Activated CD8-positive, alpha-beta T cell treated with anti-CD3 and anti-CD28 coated beads for 36 hours (primary cell): ENCODE measurements at places on chromosomes 12 and 14.

- no peak overlapping the region for H3K27ac ChIP-seq
- H3K4me3 ChIP-seq, result no peak overlapping the region
- peaks cover 4% of the 10 kb centered on the region for H3K27me3 ChIP-seq
- no peaks in the 10 kb centered on the region for H3K36me3 ChIP-seq
- no peak for DNase-seq
Measured at GRCh38 chr12:80188576-80188975, 89.2 kb downstream of the OTOGL start.

DNA sequence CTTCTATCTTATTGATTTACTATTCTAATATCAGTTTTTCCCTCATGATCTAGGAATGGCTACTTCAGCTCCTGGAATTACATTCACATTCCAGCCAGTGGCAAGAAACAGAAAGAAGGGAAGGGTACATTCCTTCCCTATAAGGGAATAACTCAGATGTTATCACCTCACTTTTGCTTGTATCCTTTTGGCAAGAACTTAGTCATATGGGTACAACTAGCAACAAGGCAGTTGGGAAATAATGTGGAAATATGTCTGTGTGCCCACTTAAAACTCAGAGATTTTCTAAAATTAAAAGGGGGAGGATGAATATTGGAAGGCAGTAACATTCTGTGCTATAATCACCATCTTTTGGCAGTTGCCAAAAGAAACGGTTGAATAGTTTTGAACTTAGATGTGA lies 85.6 kb downstream of the MSRB3 start:
- H3K27ac ChIP-seq, result no peak overlapping the region
- DNase-seq, result no peak
- H3K27me3 ChIP-seq, result no peaks in the 10 kb centered on the region
- no peaks in the 10 kb centered on the region for H3K4me1 ChIP-seq

DNA sequence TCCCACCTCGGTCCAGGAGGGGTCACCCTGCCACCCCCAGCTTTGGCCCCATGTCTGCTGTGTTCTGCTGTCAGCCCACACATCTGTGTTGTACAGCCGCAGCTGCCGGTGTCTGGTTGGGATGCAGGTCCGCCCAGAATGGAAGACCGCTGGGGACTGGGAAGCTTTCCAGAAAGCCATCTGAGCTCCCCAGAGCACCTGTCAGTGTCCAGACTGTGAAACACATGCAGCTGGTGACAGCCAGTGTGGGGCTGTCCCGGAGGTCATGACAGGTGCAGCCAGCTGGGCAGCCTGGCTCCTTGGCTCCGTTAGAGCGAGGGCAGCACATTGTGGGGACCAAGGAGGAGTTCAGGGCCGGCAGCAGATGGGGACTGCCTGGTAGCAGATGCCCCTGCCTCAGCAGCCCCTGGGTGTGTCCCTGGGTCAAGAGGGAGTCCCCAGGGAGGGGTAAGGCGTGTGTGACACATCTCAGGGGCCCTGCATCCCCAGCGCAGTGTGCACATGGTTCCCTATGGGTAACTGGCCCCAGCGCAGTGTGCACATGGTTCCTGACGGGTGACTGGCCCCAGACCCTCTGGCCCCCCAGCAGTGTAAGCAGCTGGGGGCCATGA lies 16.4 kb downstream of the CEP170B start:
- no peaks in the 10 kb centered on the region for H3K27me3 ChIP-seq
- no peaks in the 10 kb centered on the region for H3K36me3 ChIP-seq
- no peaks in the 10 kb centered on the region for H3K4me1 ChIP-seq
- no peak overlapping the region for H3K4me3 ChIP-seq
- no peak for DNase-seq

GRCh38 chr12:54301428-54302048 lies 723 bp upstream of the NFE2 start:
- DNase-seq, result no peak
- no peak overlapping the region for H3K4me3 ChIP-seq
- H3K27ac ChIP-seq, result no peak overlapping the region
- H3K36me3 ChIP-seq, result no peaks in the 10 kb centered on the region

DNA sequence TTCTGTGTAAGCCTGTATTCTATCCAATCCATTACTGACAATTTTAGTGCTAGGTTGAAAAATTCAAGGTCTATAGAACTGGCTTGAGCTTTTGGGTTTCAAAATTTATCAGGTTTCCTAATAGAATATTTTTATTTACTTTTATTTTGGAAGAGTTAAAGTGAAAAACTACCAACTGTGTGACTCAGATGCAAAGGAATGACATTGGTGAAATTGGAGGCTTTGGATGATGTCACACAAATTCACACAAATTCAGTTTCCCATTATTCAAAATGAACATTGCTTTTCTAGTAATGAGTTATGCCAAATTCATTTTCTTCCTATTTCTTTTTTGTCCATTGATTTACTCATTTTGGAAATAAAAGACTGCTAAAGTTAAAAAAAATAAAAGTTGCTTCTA lies 186.9 kb downstream of the ALX1 start:
- H3K4me3 ChIP-seq, result no peak overlapping the region
- H3K27ac ChIP-seq, result no peak overlapping the region
- no peaks in the 10 kb centered on the region for H3K27me3 ChIP-seq
- H3K4me1 ChIP-seq, result peaks cover 12% of the 10 kb centered on the region
- DNase-seq, result no peak

DNA sequence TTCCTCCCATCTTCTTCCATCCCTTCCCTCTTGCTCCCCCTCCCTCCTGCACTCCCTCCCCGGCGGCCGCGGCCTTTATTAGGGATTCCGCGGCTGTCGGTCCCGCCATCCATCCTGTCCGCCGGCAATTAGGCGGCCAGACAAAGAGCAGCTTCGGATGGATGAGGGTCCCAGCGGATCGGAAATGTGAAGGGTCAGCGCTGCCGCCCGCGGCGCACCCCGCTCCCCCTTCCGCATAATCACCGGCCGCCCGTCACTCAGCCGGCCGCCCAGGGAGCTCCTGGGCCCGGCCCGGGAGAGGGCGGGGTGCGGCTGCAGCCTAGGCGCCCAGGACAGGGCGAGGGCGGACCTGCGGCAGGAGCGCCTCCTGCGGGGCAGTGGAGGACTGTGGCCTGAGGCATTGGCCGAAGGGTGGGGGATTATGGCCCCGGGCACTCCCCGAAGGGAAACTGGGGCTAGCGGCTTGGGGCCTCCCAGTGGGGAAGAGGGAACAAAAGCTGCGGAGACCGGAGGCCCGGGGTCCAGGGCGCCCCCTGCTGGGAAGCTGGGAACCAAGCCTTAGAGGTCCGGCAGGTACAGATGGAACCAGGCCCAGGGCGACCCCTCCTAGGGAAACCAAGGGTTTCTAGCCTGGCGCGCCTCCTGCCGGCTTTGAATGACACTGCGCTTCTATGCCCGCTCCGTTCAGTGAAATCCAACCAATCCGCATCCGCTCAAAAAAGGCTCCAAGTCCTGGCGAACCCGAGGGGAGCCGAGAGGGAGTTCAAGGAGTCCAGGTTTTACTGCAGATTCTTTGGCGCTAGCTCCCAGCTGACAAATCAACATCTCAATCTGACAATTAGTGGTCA lies 4.4 kb upstream of the DNAJC22 start:
- peak; percentile 93 for DNase-seq
- no peaks in the 10 kb centered on the region for H3K36me3 ChIP-seq
- H3K27ac ChIP-seq, result no peak overlapping the region
- H3K27me3 ChIP-seq, result peaks cover 69% of the 10 kb centered on the region

DNA sequence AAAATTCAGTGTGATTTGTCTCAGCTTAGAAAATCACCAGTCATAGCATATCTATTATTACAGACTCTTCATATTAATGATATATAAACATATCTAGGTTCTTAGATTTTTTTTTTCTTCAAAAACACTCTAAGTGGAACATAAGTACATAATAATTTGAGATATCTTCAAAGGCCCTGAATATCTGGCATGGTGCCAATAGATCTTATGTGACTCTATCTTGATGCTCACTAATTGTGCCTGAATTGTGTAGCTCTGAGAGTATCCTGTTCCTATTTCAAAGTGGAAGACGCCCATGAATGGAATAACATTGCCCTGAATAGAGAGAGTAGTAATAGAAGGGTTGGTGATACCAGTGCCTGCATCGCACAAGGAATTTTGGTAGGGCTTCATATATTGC lies 1312.7 kb upstream of the USP15 start:
- no peaks in the 10 kb centered on the region for H3K27me3 ChIP-seq
- no peak overlapping the region for H3K27ac ChIP-seq
- DNase-seq, result no peak
- H3K4me1 ChIP-seq, result no peaks in the 10 kb centered on the region

- H3K27me3 ChIP-seq, result no peaks in the 10 kb centered on the region
- peak; percentile 52 for DNase-seq
- peak overlapping the region; percentile 51 for H3K4me3 ChIP-seq
- H3K36me3 ChIP-seq, result peaks cover 2% of the 10 kb centered on the region
- peaks cover 59% of the 10 kb centered on the region for H3K4me1 ChIP-seq
- H3K27ac ChIP-seq, result peak overlapping the region; percentile 86
Measured at GRCh38 chr12:104740668-104741067, 217.4 kb downstream of the SLC41A2 start.

GRCh38 chr12:122961531-122962329 lies 4.5 kb downstream of the ABCB9 start:
- peaks cover 2% of the 10 kb centered on the region for H3K4me1 ChIP-seq
- no peak overlapping the region for H3K4me3 ChIP-seq
- no peaks in the 10 kb centered on the region for H3K36me3 ChIP-seq
- no peak for DNase-seq

GRCh38 chr14:104376202-104377140 lies 203.1 kb upstream of the C14orf180 start:
- H3K36me3 ChIP-seq, result no peaks in the 10 kb centered on the region
- H3K4me1 ChIP-seq, result peaks cover 2% of the 10 kb centered on the region
- H3K27ac ChIP-seq, result no peak overlapping the region
- no peak overlapping the region for H3K4me3 ChIP-seq

DNA sequence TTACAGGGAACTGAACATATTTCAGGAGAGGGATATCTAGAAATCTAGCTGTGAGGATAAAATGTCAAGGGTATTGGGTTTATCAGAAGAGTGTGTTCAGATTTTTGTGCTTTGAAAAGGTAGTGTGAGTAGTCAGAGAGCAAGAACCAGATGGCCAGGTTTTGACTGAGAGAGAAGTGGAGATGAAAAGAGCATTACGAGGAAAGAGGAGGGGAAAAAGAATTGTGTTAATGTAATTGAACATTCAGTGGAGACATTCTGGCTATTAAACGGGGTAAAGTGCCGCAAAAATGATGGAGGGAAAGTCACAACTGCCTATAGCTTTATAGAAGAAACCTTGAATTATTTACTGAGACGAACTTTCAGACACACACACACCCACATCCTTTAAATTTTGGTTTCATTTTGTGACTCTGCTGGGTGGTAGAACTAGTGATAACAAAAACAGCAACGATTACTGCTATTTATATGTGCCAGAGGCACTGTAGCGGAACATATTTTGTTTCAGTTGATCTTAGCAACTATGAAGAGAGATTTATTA lies 213.6 kb downstream of the ERC1 start:
- no peaks in the 10 kb centered on the region for H3K27me3 ChIP-seq
- H3K36me3 ChIP-seq, result peaks cover 2% of the 10 kb centered on the region
- H3K4me3 ChIP-seq, result no peak overlapping the region
- no peak overlapping the region for H3K27ac ChIP-seq
- peaks cover 11% of the 10 kb centered on the region for H3K4me1 ChIP-seq
- DNase-seq, result peak; percentile 4

DNA sequence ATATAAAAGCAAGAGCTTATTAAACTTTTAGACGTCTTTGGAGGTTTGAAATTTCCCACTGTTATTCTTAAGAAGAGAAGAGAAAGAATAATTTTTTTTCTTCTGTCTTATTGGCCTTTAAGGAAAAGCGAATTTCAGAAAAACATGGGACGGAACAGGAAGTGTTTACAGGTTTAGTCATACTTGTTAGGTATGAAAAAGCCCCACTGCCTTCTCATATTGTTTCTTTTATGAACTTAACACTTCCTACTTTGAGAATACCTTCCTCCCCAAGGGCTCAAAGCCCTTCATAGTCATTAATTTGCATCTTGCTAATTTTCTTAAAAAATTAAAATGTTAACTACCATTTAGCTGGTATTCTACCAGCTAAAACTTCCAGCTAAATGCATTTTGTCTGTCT lies 82.0 kb downstream of the ETV6 start:
- H3K36me3 ChIP-seq, result peaks cover 12% of the 10 kb centered on the region
- H3K4me3 ChIP-seq, result peak overlapping the region; percentile 16
- H3K27me3 ChIP-seq, result no peaks in the 10 kb centered on the region

- DNase-seq, result no peak
- H3K36me3 ChIP-seq, result peaks cover 18% of the 10 kb centered on the region
- H3K27ac ChIP-seq, result peak overlapping the region; percentile 98
- H3K4me1 ChIP-seq, result peaks cover 82% of the 10 kb centered on the region
- H3K27me3 ChIP-seq, result no peaks in the 10 kb centered on the region
- H3K4me3 ChIP-seq, result peak overlapping the region; percentile 96
Measured at GRCh38 chr12:75481013-75481705, 604 bp downstream of the GLIPR1 start.

- H3K36me3 ChIP-seq, result peaks cover under 1% of the 10 kb centered on the region
- H3K4me1 ChIP-seq, result peaks cover 10% of the 10 kb centered on the region
- H3K4me3 ChIP-seq, result no peak overlapping the region
Measured at GRCh38 chr14:99947695-99948094, 117.5 kb upstream of the EVL start.

DNA sequence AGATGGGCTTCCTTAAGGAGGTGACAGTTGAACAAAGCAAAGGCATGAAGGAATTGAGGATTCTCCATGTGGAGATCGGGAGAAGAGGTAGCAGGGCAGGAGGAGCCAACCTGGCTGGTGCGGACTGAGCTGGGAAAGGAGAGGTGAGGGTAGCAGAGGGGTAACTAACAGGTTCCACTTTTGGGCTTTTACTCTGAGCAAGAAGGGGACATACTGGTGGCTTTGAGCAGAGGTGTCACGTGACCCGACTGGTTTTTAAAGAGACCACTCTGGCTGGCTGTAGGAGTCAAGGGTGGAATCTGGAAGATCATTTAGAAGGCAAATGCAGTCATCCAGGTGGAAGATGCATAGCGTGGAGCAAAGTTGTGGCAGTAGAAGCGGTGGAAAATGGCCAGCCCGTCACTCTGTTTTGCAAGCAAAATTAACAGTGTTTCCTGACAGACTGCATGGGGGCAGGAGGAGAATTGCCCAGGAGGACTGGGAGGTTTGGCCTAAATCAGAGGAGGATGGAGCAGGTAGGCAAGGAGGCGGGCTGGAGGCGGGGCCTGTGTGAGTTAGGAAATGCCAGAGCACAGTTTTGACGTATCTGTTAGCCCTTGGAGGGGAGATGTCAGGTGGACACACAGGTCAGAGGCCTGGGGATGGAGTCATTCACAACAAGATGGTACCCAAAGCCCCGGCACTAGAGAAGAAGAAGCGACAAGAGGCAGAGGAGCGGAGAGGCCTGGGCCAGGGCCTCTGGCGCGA lies 156.3 kb upstream of the FKBP4 start:
- no peak overlapping the region for H3K27ac ChIP-seq
- no peaks in the 10 kb centered on the region for H3K36me3 ChIP-seq
- H3K4me3 ChIP-seq, result no peak overlapping the region
- H3K4me1 ChIP-seq, result peaks cover 20% of the 10 kb centered on the region
- DNase-seq, result no peak
